Lower leg skin (tissue), 4 donors: ENCODE measurements at places on chromosomes 3 and 15.

DNA sequence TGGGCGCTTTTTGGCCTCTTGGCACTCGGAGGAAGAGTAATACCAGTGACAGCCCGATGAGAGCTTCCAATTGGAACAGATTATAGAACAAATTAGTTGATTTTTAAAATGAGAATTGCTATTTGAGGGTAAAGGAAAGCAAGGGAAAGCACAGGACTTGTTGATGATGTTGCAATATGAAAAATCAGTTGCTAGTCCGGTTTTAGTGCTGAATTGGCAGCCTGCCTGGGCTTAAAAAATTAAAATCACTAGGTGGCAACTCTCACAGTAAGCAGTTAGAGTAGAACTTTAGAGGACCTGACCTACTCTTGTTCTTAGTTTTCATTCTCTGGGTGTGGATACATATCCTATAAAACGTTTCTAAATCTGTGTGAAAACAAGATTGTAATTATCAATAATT lies 2.1 kb upstream of the SCAANT1 start:
- DNase-seq, result no peak

DNA sequence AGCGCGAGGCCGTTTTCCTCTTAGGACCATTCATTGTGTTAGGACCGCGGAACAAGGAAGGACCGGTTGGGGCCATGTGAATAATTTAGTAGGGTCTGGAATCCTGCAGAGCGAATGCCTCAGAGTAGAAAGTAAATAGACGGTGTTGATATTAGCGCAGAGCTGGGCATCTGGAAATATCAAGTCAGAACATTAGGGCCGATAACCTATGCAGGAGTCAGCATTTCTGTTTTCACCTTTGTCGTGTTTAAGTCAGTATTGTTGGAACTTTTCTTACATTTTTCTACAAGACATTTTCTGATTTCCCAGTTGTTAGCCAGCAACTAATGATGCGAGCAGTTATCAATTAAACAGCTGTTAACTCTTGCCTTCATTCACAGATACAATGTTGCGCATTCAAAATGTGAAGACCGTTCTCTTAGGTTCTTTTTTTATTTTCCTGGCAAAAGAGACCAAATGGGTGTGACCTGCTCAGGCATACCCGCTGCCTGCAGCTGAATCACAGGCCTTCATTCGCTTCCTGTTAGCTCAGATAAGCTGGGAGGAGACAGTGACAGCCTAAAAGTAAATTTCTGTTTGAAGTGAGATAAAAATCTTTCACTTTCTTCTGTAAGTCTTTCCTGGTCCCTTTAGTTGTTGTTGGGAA lies 966 bp upstream of the PKM start:
- peak; percentile 88 for DNase-seq

DNA sequence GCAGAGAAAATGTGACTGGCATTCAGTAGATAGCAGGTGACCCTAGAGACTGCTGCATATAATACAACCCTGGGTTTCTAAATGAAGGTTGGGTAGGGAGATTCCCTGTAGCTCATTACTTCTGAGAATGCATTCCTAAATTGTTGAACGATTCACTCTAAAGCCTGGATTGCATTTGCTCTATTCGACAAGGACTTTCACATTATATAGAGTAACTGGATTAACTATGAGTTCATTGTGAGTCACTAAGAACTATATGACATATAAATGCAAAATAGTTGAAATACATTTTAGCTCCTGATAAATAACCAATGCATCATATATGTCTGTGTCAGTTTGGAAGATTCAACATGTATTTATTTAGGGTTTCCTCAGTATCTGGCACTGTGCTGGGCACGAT lies 294.7 kb upstream of the CCDC54 start:
- DNase-seq, result no peak

- no peak for DNase-seq
Measured at GRCh38 chr3:20576228-20576627, 390.2 kb upstream of the SGO1 start.

- no peak for DNase-seq
Measured at GRCh38 chr3:171940151-171940649, 97.1 kb downstream of the TMEM212 start.

- no peak for DNase-seq
Measured at GRCh38 chr3:13125092-13126015, 52.1 kb upstream of the IQSEC1 start.

DNA sequence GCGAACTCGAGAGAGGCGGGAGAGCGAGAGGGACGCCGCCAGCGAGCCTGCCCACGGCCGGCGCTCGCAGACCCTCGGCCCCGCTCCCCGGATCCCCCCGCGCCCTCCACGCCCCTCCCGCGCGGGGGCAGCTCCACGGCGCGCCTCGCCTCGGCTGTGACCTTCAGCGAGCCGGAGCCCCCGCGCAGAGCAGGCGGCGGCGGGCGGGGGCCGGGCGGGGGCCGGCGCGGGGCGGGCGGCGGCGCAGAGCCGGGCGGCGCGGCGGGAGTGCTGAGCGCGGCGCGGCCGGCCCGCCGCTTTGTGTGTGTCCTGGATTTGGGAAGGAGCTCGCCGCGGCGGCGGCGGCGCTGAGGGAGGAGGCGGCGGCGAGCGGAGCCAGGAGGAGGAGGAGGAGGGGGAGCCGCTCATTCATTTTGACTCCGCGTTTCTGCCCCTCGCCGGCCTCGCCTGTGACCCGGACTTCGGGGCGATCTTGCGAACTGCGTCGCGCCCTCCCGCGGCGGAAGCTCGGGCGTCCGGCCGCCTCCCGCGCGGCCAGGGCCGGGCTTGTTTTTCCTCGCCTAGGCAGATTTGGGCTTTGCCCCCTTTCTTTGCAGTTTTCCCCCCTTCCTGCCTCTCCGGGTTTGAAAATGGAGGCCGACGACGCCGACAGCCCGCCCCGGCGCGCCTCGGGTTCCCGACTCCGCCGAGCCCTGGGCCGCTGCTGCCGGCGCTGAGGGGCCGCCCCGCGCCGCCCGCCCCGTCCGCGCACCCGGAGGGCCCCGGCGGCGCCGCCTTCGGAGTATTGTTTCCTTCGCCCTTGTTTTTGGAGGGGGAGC lies 524 bp downstream of the IGF1R start:
- peak; percentile 87 for DNase-seq

DNA sequence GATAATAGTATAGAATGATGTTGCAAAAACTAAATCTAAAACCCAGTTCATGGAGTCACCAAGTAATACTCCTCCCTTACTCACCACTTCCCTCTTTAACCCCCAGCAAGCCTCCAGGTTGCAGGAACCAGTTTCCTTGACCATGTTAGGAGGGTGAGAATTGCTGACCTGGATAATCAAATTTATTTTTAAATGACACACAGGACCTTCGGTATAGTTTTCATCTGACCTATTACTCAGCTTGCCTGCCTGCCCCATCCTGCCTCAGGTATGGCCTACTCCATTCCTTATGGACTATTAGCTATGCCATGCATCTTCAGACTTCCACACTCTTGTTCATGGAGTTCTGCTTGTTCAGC lies 883 bp downstream of the RTP4 start:
- no peak for DNase-seq

DNA sequence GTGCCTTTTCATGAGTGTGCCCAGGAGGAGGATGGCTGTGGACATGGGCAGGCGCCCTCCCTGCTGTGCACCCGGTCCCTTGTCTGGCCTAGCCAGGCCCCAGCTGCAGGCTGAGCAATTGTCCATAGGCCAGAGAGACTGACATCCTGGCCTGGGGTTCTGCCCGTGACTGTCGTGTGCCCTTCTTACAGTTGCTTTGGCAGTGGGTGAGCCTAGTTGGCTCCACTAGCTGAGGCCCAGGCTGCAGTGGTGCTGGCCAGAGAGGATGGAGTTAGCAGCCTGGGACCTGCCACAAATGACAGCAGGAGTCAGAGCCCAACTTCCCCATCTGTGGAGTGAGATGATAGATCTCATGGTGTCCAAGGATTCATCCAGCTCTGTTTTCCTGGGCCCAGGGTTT lies 9.0 kb upstream of the CHRNB4 start:
- DNase-seq, result no peak

DNA sequence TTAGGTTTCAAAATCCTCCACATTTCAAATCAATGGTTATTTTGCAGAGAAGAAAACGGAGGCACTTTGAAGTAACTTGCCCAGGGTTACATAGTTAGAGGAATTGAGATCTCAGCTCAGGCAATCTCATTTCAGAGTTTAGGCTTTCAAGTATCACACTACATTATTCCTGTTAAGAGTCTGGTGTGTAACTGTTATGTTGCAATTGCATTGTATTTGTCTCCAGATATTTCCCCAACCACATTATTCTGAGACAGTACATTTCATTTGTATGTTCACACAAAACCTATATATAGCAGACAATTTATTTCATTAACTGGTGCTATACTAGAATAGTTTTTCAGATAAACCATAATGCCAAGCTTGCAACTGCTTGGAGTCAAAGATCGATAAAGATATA lies 154.2 kb upstream of the TSPAN3 start:
- DNase-seq, result no peak

- no peak for DNase-seq
Measured at GRCh38 chr15:52233405-52233804, 42.2 kb upstream of the GNB5 start.
